ENCODE measurements at places on chromosomes 7 and 10. TPM values are rescaled to one million over a fixed set of nuclear protein-coding genes. Genes with fewer than 3 reads are reported as not detected.

The PAX4 gene
- not detected for polyA plus RNA-seq

The GCK gene
- polyA plus RNA-seq = 0.35 TPM

The TRIL gene
- polyA plus RNA-seq = 0.15 TPM

The UTF1 gene
- not detected for polyA plus RNA-seq

The WDR11 gene
- 83.0 TPM for polyA plus RNA-seq

The CCDC146 gene
- 8.8 TPM for polyA plus RNA-seq

The CFAP70 gene
- 0.16 TPM for polyA plus RNA-seq

The MYPN gene
- 2.6 TPM for polyA plus RNA-seq

The PILRA gene
- polyA plus RNA-seq = 0.30 TPM

The WNT2 gene
- 27.0 TPM for polyA plus RNA-seq

The ZNF503 gene
- polyA plus RNA-seq = 3.3 TPM

The CYP2C19 gene
- polyA plus RNA-seq = not detected

The NEUROD6 gene
- not detected for polyA plus RNA-seq

The CALML5 gene
- not detected for polyA plus RNA-seq

The SLC35G1 gene
- 7.0 TPM for polyA plus RNA-seq

The VIPR2 gene
- polyA plus RNA-seq = not detected

The FAM24B gene
- 4.0 TPM for polyA plus RNA-seq

The TSPAN33 gene
- polyA plus RNA-seq = 0.73 TPM

The TMEM225B gene
- polyA plus RNA-seq = 0.72 TPM

The RARRES2 gene
- polyA plus RNA-seq = 7.0 TPM

The NYAP1 gene
- 0.35 TPM for polyA plus RNA-seq

The MSMB gene
- not detected for polyA plus RNA-seq

The CCDC7 gene
- 1.9 TPM for polyA plus RNA-seq

The RBM17 gene
- 38.9 TPM for polyA plus RNA-seq

The DBNL gene
- polyA plus RNA-seq = 76.1 TPM

The HMX2 gene
- not detected for polyA plus RNA-seq

The CFAP46 gene
- 2.7 TPM for polyA plus RNA-seq

The AMPH gene
- polyA plus RNA-seq = 17.3 TPM

The CAMK2B gene
- polyA plus RNA-seq = 0.12 TPM

The SPDYE2 gene
- not detected for polyA plus RNA-seq

The CLRN3 gene
- polyA plus RNA-seq = not detected

The AOAH gene
- not detected for polyA plus RNA-seq

The AASS gene
- 16.1 TPM for polyA plus RNA-seq

The GARS1 gene
- polyA plus RNA-seq = 829 TPM

The EPO gene
- polyA plus RNA-seq = not detected

The TMEM196 gene
- not detected for polyA plus RNA-seq

The RPEL1 gene
- polyA plus RNA-seq = 0.20 TPM

The H2BK1 gene
- polyA plus RNA-seq = not detected

The SPDYE11 gene
- polyA plus RNA-seq = 0.06 TPM

The FXYD4 gene
- polyA plus RNA-seq = not detected

The ELFN1 gene
- 0.14 TPM for polyA plus RNA-seq

The TACC2 gene
- 19.4 TPM for polyA plus RNA-seq

The CPEB3 gene
- polyA plus RNA-seq = 0.36 TPM

The TMEM213 gene
- polyA plus RNA-seq = not detected

The AKR1C1 gene
- polyA plus RNA-seq = 114 TPM

The TMEM140 gene
- 1.4 TPM for polyA plus RNA-seq

The FAM25C gene
- not detected for polyA plus RNA-seq

All from AG04450 (cell line).